ENCODE measurements at places on chromosomes 16 and 17.

- no peaks in the 10 kb centered on the region for H3K36me3 ChIP-seq
- no peak overlapping the region for H3K4me3 ChIP-seq
Measured at GRCh38 chr17:67442787-67443624, 65.9 kb downstream of the PITPNC1 start.

- peaks cover 12% of the 10 kb centered on the region for H3K36me3 ChIP-seq
- no peaks in the 10 kb centered on the region for H3K4me1 ChIP-seq
- no peak overlapping the region for H3K4me3 ChIP-seq
- no peaks in the 10 kb centered on the region for H3K27me3 ChIP-seq
Measured at GRCh38 chr16:58513874-58514273, 1.4 kb upstream of the SETD6 start.

DNA sequence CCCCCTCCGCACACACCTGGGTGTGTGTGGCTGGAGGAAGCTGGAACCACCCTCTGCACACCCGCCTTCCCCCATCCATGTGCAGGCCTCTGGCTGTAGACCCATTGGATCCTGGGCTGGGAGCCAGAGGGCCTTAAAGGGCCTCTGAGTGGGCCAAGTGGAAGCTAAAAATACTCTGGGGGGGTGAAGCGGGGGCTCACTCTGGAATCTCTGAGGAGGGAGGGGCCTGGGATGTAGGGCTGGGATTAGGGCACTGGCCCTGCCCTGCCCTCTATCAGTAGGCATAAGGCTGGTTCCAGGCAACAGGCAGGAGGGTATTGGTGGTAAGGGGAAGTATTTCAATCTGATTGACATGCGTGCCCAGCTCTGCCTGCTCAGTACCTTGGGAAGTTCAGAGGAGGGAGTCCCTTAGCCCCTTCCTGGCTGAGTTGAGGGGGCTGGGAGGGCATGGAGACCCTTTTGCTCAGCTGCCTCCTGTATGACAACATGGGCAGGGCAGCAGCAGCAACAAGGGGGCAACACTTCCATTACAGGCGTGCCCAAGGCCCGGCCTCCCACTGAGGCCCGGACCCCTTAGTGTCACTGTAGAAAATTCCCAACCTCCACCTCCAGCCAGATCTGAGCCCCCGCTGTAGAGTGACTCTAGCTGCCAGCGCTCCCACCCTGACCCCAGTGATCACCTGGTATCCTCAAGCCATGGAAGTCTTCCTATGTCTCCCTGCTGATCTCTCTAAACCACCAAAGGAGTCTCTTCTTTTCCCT, 5.2 kb downstream of the ITGA3 start:
- no peaks in the 10 kb centered on the region for H3K27me3 ChIP-seq
- peaks cover 5% of the 10 kb centered on the region for H3K4me1 ChIP-seq
- no peak for DNase-seq
- H3K27ac ChIP-seq: no peak overlapping the region

DNA sequence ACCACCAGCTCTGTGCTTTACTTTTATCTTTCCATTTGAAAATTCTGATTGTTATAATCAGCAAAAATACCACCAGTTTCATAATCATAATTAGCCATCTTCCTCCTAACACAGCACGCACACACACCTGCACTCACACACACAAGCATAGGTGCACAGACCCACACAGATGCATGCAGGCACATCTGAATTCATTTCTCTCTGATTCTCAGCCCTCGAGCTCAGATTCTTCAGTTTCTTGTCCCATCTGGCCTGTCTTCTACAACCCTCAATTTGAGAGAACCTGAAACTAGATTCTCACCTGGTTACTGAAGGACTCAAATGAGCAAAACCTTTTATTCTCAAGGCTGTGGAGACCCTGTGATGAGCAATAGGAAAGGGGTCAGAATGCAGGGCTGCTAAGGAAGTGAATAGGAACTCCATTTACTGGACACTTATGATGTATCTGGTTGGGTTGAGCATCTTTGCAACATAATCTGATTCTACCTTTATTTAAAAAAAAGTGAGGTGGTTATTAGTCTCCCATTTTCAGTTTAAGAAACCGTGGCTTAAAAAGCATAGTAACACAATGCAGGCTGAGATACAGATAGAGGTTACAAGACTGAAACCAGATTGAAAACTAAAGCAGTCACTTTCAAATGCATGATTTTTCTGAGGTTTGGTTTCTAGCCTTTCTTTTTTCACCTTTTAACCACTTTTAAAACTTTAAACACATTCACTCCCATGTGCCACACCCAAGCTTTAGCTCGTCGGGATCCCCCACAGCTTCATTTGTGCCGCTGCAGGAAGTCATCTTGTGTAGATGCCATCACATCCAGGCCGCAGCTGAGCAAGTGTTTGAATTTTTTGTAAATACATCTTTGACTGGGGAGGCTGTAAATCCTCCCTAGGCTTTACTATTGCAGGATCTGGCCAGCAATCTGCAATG, 9.4 kb downstream of the KRT33A start:
- no peaks in the 10 kb centered on the region for H3K27me3 ChIP-seq
- DNase-seq: no peak
- H3K36me3 ChIP-seq: no peaks in the 10 kb centered on the region
- no peaks in the 10 kb centered on the region for H3K4me1 ChIP-seq
- H3K4me3 ChIP-seq: no peak overlapping the region

GRCh38 chr16:23676924-23677480, 1.7 kb upstream of the PLK1 start:
- no peak for DNase-seq
- no peak overlapping the region for H3K4me3 ChIP-seq
- no peaks in the 10 kb centered on the region for H3K27me3 ChIP-seq
- H3K27ac ChIP-seq: no peak overlapping the region
- peaks cover 5% of the 10 kb centered on the region for H3K36me3 ChIP-seq
